ENCODE measurements at places on chromosomes 13 and 19.

GRCh38 chr13:35140831-35141230 lies 198.8 kb downstream of the NBEA start:
- DNase-seq = no peak

DNA sequence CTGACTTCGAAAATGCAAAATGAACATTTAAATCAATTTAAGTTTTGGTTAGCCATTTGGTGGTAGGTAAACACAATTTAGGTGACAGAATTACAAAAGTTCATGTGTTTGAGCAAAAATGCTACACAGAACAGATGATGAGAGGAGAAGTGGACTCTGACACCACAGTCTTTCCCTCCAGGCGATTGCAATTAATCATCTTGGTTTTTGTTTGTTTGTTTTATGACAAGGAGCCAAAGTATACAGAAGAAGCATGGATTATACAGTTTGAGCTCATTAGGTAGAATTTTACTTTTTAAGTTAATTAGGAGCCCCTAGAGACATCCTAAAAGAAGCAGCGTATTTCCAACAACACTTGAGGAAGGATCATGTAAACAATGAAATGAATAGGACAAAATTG lies 49.3 kb upstream of the FREM2 start:
- DNase-seq = no peak

- DNase-seq = no peak
Measured at GRCh38 chr19:51681286-51681941, 11.7 kb upstream of the SPACA6 start.

DNA sequence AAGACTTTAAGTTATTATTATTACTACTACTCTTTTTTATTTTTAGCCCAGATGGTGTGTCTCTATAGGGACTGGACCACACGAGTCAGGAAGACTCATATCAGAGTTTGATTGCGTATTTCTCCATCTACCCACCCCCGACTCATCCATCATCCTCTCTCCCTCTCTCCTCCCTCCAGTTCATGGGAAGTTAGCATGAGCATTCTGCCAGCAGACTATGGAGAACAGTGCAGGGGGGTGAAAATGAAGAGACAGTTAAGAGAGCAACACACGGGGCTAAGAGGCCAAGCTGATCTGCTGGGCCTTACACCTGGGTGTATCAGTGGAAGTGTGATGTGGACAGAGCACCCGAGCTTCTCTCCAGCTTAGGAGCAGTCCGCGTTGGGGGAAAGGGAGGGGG lies 95.0 kb downstream of the UQCRFS1 start:
- DNase-seq = no peak

DNA sequence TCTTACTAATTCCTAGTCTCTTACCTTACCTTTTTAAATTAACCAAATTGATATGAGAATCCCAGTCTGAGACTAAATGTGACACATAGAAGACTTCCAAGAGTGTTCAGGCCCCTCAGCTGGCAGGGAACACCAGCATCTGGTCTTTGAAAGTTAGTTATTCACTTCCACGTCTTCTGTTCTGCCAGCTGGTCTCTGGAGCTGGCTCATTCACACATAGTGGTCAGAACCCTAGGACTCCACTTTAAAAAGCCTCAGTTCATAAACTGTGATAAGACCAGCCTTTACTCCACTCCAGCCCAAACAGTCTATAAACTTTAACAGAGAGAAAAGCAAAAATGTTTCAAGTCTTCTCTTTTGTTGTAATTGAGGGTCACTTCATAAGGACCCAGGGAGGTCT lies 263.0 kb downstream of the DCT start:
- DNase-seq = no peak

DNA sequence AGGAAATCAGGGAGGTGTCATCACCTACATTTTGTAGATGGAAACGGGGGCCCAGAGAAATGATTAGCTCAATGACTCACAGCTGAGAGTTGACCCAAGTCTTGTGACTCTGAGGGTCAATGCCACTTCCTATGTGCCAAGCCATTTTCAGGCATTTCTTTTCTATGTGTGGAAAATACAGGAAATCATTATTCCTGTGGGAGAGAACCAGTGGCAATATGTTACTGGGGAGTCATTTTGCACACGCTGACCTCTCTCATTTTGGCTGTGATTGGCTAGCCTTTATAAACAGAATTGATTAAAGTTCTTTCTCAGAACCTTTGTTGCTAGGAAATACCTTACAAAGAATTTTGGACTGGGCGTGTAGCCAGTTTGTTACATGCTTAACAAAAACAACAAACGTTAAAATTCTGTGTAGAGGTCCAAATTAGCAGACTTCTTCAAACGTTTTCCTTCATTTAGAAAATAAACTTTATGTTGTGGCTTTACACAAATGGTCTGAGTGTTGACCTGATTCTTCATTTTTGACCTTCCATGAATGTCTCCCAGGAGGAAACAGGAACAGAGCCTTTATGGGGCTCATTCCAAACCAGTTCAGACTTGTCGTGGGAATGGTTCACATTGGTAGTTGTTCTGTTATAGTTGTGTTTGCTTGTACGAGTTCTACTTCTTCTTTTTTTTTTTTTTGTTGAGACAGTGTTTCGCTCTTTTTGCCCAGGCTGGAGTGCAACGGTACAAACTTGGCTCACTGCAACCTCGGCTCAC lies 11.4 kb downstream of the PCCA start:
- no peak for DNase-seq

- no peak for DNase-seq
Measured at GRCh38 chr13:91792054-91792453, 393.6 kb downstream of the GPC5 start.

DNA sequence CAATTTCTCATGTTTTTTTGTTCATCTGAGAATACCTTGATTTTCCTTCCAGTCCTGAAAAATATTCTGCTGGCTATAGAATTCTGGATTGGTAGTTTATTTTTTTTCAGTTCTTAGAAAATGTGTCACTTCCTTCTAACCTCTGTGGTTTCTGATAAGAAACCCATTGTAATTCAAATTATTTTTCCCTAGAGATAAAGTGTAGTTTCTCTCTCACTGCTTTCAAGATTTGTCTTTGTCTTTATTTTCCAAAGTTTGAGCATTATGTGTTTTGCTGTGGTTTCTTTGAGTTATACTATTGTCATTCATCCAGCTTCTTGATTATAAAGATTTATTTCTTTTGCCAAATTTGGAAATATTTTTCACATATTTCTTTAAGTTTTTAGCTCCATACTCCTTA lies 324.0 kb upstream of the SPRY2 start:
- DNase-seq = no peak

DNA sequence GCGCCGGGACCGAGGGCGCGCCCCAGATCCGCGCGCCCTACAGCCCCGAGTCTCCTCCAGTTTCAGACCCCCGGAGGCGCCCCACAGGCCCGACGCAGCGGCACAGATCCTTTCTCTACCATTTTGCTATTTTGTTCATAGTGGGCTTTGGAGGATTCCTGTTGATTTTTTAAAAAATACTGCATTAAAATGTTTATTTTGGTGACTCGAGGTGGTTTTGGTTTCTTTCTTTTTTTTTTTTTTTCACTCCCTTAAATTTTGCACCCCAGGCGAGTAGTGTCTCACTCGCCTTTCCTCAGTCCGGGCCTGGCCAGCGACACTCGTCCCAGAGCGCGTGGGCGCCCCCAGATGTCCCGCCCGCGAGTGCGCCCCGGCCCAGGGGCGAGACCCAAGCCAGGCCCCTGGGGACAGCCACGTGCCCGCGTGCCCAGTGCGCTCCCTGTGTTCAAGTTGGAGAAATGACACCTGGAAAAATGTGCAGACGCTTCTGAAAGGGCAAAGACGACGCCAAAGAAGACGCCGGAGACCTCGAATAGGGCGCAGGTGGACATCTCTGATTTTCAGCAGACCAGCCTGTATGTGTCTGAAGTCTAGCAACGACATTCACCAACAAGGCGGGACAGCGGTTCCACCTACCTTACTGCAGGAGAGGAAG lies 471 bp upstream of the INSR start:
- DNase-seq = peak; percentile 53

- DNase-seq = no peak
Measured at GRCh38 chr13:39353988-39354387, 249.0 kb downstream of the LHFPL6 start.

DNA sequence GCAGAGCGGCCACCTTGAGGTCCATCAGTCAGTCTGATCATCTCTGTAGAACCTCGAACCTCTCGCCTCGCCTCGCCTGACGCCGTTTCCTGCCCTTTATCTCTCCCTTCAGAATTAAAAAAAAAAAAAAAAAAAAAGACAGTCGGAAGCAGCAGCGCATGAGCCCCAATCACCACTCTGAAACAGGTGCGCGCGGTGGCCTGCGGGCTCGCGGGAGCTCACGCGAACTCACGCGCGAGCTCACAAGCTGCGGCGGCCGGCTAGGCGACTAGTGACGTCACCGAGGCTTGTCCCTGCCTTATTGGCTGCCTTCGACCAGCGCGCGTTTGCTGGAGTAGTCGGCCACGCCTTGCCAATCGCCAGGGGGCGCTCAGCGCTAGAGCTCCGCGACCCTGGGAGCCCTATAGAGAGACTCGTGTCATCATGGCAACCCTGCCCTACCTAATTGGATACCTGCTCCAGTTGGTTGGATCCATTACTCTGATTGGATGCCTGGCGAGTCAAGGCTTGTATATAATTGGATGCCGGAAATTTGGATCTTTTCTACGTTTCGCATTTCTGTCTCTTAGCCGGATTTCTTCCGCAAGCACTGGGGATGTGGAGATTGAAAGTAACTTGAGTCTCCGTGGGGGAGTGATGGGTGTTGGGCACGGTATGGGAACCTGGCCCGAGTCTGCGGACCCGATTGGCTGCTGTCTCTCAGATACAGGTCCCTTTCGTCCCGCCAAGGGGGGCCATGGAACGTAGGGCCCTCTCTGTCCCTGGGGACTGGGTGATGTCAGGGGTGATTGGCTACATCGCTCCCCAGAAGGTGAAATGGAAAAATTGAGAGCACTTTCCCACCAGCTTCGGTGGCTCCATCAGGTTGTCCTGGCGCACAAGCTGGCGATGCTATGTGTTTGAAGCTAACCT lies 31.6 kb downstream of the SYT3 start:
- peak; percentile 95 for DNase-seq

GRCh38 chr19:44648631-44649251 lies 5.0 kb downstream of the PVR start:
- DNase-seq = no peak

DNA sequence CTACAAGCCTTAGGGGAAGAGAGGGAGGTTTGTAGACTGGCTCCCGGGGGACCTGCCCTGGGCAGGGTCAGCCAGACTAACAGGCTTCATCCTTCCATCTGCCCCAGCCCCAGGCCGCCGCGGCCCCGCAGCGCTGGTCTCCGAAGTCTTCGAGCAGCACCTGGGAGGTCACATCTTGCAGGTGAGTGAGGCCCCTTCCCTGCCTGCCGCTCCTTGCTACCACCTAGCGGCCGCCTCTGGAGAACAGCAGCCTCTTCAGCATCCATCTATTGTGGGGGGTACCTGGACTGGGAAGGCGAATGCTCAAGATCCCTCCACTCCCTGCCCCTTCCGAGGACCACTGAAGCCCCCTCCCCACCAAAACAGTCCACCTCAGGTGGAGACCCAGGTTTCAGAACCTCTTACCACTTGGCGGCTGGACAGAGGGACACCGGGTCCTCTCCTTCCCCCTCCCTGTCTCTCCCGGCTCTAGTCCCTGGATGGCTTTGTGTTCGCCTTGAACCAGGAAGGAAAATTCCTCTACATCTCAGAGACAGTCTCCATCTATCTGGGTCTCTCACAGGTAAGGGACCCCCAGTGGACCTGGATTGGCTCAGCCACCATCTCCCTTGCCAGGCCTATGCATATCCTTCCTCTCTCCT lies 12.7 kb downstream of the NPAS1 start:
- DNase-seq = peak; percentile 64

DNA sequence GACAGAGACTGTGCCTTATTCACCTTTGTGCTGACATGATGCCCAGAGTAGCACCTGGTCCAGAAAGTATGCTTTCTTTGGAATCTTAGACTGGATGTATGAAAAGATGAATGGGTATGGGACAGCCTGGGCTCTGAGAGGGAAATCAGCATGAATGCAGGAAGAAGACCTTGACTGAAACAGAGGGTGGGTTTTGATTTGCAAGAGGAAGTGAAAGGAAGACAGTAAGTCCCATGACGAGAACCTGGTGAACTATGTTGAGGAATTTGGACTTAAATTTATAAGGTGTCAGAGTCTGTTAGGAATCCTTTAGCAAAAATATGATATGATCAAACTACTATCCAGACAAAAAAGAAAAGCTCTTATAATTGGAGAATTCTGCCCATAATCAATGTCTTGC lies 301.9 kb downstream of the SPRY2 start:
- DNase-seq = no peak

GRCh38 chr19:49155005-49155819 lies at the start of gene HRC:
Gene HRC, minus strand, starts transcription at chr19:49155396. Its CDS starts 159 bp downstream, at chr19:49155237.
- DNase-seq = peak; percentile 56

DNA sequence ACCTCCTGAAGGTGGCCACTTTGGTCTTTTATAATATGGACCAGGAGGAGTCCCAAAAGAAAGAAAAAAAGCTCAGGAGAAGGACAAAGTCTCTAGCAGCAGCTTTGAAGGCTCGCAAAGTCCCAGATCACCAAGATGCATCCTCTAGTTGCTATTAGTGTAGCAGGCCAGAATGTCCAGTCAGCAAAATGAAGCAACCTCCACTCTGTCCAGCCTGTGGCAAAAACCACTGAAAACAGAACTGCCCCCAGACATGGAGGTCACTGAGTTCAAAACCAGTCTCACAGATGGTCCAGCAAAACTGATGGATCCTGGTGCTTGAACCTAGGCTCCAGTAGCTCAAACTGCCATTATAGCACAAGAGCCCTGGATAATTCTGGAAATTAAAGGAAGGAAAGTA lies 10.4 kb downstream of the LILRB4 start:
- DNase-seq = no peak

- DNase-seq = no peak
Measured at GRCh38 chr19:45929247-45929646, 14.7 kb upstream of the NANOS2 start.

- DNase-seq = no peak
Measured at GRCh38 chr13:30192320-30193093, 114.8 kb downstream of the KATNAL1 start.

DNA sequence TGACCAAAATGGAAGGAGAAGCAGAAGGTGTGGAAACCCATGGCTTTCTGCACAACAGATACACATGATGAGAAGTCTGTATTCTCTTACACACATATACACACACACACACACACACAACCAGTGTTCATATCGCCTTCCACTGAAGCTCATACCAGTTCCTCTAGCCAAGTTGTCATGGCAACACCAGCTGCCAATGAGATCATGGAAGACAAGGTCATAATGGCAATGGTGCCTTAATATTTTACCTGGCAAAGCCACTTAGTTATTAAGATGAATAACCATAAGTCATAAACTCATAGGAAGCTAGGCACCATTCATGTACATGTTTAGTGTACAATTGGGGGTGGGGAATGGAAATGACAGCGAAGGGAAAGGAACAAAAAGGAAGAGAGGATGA lies 2.6 kb upstream of the DHRS12 start:
- no peak for DNase-seq
